ENCODE measurements at places on chromosomes 5 and 9. TPM values are rescaled to one million over a fixed set of nuclear protein-coding genes. Genes with fewer than 3 reads are reported as not detected.

CSF2 gene
- total RNA-seq = not detected

DNA sequence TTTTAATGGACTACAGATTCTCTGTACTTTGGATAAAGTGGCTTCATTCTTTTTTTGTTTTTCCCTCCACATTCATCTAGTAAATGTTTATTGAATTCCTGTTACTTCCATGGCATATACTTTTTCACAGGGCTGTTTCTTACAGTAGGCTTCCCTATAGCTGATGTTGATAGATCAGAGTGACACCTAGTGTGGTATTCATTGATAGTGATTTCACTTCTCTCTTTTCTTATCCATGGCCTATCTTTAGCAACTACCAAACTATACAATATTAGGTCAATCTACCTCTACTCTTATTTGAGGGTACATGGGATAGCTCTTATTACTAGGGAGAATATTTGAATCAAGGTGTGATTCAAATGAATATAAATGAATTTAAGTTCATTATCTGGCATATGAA is 35.8 kb downstream of the FSD1L start:
- H3K4me3 ChIP-seq = no peak overlapping the region
- no peak overlapping the region for H3K27ac ChIP-seq
- H3K27me3 ChIP-seq = no peaks in the 10 kb centered on the region
- no peaks in the 10 kb centered on the region for H3K4me1 ChIP-seq
- no peak for DNase-seq

ST8SIA4 gene
- 0.50 TPM for total RNA-seq

SPATA31C1 gene
- total RNA-seq = not detected

All from H1 (cell line).